ENCODE measurements at places on chromosomes 12 and 14.

GRCh38 chr12:14995583-14996425 lies 23.0 kb downstream of the PDE6H start:
- no peak for DNase-seq

GRCh38 chr12:5200278-5201087 lies 156.8 kb downstream of the KCNA5 start:
- DNase-seq, result peak; percentile 3

DNA sequence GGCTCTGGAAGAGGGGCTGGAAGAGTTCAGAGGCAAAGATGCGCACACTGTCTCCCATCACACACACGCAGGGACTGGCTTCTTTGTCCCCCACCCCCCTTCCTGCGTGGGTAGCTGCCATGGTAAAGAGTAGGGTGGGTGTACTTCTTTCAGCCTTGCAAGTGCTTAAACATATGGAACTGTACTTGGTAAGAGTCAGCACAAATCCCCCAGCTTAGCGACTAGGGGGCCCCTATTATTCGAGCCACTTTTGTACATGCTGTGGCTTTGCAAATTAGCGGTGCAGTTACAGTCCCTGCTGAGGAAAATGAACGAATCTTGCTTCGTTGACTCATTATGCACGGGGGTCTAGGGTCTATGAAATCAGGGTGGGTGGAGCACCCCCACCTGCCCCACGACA lies 123.8 kb downstream of the AACS start:
- no peak for DNase-seq

DNA sequence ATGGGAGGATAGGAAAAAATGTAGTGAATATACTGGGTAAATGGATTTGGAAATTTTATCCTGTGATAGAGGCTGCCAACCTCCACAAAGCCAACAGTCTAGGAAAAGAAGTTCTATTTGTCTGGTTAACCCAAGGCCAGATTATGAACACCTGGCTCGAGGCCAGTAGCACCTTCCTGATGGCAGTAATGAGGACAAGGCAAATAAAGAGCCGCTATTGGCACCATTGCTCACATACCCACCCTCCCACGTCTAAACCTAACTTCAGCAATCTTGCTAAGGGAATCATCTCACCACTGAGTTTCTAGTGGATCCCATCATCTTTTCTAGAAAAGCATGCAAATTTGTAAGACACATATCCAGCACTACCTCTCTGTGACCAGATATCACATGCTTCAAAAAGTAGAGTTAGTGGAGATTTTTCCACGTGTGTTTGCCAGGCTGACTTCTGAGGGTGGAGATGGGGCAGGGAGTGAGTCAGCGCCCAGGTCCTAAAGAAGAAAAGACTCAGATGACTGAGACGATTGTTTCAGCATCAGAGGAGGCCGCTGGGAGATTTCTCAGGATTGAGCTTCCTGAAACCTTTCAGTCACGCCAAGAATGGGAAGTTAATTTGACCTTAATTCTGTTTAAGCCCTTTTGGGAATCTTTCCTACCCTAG lies 362.9 kb downstream of the EMP1 start:
- DNase-seq, result no peak

DNA sequence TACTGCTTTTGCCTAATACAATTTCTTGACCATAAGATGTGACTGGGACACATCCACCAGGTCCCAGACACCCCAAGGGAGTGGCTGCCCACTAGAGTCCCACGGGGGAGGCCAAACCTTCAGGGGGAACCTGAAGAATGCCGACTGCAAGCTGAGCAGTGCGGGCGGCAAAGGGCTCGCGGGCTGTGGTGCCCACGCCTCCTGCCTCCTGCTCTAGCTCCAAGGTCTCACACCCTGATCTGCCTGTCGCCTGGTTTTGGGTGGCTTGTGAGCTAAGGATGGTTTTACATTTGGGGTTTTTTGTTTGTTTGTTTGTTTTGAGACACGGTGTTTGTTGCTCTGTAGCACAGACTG lies 75.2 kb downstream of the MOK start:
- no peak for DNase-seq

- DNase-seq, result no peak
Observed at GRCh38 chr14:102833341-102833740, 56.1 kb downstream of the TRAF3 start.

DNA sequence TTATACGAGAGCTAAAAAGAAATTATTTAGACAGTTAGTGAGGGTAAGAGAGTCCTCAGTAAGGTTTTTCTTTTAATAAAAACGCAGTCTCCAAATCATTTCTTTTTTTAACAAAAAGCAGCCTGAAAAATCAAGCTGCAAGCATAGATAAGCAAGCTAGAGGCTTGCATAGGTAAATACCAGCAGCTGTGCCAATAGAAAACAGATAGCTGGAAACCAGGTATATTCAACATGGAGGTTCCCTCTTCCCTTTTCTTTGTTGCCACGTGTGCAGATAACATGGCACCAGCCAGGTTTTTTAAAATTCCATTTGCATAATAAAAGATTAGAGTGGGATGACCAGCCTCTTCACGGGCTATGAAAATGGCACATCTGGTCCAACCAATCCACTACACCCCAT lies 6.1 kb upstream of the PRKAB1 start:
- no peak for DNase-seq

DNA sequence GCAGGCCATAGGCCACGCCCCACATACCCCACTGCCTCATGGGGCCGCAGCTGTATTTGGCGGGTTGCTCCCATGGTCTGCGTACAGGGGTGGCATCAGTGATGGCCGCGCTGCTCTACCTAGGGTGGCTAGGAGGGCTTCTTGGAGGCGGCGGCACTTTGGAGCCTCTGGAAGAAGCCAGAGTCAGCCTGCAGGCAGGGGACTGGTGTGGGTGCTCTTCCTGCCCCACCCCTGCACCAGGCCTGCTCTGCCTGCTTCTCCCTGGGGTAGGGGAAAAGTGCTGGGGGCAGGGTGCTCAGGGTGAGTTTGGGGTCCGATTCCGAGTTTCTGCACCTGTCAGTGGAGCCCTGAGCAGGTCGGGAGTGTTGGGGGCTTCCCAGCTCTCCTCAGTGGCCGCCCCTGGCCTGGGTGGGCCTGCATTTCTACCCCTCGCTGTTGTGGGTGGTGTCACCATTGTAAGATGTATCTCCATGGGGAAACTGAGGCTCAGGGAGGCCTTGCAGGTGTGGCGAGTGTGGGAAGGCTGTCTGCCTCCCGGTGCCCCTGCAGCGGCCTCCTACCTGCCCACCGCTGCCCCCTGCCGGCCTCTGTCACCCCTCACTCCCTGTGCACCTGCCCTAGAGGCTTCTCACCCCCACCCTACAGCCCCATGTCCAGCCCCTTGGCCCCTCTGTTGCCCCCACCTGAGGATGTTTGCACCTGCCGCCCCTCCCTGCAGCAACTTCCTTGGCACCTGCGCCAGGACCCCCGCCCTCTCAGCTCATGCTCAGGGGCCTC lies 5.5 kb downstream of the CEP170B start:
- peak; percentile 55 for DNase-seq

- no peak for DNase-seq
Observed at GRCh38 chr12:4866299-4866698, 43.4 kb upstream of the KCNA1 start.

DNA sequence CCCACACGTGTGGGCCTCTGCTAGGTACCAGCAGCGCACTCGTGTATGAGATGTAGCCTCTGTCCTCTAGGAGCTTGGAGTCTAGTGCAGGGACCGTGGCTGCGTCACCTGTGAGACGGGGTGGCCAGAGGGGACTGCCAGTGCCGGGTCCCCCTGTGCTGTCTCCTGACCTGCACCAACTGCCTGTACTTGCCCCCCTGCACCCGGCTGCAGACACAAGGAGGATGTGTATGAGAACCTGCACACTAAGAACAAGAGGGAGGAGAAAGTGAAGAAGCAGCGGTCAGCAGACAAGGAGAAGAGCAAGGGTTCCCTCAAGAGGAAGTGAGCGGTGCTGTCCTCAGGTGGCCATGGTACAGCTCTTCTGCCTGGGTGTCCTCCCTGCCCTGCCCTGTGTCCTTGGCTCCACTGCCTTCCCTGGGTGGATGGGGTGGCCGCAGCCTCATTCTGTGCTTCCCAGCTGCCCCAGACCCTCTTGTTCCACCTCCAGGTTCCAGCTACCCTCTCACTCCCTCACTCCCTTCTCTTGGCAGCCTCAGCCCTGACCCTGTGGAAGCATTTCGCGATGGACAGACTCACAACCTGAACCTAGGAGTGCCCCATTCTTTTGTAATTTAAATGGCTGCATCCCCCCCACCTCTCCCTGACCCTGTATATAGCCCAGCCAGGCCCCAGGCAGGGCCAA lies 9.6 kb downstream of the PTPN6 start:
- DNase-seq, result no peak

DNA sequence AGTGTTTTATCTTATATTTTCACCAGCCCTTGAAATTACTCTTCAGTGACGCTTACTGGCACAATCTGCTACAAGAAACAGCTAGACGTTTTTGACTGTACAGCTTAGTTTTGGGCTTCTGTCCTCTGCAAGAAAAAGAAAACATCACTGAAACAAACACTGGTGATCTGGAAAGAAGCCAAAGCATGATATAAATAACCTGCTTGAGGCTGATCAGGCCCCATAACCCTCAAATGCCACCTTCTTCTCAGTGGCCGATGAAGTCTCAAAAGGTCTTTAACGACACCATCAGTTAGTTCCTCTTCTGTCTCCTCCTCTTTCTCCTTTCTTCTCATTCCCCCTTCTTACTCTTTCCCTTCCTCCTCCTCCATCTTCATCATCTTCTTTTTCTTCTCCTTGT lies 942.3 kb upstream of the TMEM132C start:
- DNase-seq, result no peak

- DNase-seq, result no peak
Observed at GRCh38 chr12:28844718-28845117, 304.4 kb upstream of the FAR2 start.

Data from stimulated activated CD4-positive, alpha-beta T cell treated with anti-CD3 and anti-CD28 coated beads, Interleukin-12 subunit alpha, Interleukin-12 subunit beta, amount 100 ng/mL, for 4 hours (primary cell).